ENCODE measurements at places on chromosomes 11 and 22. TPM values are rescaled to one million over a fixed set of nuclear protein-coding genes. Genes with fewer than 3 reads are reported as not detected.
A peak's percentile ranks its signal among the peaks of the same experiment; 100 is the strongest.

DNA sequence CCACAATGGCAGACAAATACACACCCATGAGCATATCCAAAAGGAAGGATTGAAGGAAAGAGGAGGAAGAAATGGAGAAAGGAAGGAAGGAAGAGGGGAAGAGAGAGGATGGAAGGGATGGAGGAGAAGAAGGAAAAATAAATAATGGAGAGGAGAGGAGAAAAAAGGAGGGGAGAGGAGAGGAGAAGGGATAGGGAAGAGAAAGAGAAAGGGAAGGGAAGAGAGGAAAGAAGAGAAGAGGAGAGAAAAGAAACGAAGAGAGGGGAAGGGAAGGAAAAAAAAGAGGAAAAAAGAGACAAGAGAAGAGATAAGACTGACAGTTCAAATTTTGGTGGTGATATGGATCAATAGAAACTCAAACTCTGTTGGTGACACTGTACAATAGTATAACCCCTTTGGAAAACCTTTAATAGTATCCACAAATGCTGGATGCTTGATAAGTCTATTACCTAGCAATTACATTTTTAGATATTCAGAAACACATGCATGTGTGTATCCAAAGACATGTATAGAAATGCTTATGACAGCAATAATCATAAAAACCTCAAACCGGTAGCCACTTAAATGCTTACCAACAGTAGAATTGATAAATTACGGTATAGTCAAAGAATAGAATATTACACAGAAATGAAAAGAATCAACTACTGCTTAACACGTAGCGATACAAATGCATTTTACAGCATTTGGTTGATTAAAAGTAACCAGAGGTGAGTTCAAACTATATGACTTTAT lies 1.2 kb upstream of the HBD start:
- DNase-seq = no peak

DNA sequence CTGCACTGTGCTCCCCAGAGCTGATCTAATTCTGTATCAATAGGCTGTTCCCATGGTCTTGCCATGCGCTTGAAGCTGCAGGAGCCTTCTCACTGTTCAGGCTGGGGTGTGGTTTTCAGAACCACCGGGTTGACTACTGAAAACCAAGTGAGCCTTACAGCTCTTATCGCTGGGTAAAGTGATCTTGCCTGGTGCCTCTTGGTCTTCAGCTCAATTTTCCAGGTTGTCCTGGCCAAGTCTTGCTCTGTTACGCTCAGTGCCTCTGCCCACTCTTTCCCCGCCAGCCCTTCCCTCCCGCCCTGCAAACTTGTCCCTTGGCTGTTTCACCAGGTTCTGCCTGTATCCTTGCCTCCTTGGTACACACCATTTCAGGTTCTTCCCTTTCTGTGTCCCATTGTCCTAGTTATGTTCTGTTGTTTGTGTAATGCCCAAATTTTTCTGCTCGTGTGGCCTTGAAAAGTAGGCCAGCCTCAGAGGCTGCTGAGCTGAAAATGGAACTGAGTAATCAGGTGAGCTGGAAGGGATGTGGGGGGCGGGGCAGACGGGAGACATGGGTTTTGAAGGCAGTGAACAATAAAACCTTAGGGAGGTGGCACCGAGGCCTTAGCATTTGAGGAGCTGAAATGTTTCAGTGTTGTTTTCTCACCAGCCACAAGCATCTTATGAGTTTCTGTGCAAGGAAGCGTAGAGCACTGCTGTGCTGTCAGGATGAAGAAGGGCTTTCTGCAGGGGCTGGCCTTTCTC lies 11.2 kb downstream of the PEX26 start:
- DNase-seq = no peak

Gene CRY2
- 23.9 TPM for total RNA-seq

DNA sequence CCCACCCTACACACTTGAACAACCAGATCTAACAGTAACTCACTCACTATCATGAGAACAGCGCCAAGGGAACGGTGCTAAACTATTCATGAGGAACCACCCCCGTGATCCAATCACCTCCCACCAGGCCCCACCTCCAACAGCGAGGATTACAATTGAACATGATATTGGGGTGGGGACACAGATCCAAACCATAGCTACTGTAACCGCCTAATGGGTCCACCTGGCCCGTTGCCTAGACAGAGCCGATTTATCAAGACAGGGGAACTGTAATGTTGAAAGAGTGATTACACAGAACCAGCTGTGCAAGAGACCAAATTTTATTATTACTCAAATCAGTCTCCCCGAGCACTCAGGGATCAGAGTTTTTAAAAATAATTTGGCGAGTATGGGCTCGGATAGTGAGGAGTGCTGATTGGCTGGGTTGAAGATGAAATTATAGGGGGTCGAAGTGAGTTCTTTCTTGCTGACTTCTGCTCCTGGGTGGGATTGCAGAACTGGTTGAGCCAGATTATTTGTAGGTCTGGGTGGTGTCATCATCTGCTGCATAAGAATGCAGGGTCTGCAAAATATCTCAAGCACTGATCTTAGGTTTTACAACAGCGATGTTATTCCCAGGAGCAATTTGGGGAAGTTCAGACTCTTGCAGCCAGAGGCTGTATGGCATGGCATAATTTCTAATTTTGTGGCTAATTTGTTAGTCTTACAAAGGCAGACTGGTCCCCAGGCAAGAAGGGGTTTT lies 17.9 kb upstream of the ZC3H12C start:
- DNase-seq = peak; percentile 22

DNA sequence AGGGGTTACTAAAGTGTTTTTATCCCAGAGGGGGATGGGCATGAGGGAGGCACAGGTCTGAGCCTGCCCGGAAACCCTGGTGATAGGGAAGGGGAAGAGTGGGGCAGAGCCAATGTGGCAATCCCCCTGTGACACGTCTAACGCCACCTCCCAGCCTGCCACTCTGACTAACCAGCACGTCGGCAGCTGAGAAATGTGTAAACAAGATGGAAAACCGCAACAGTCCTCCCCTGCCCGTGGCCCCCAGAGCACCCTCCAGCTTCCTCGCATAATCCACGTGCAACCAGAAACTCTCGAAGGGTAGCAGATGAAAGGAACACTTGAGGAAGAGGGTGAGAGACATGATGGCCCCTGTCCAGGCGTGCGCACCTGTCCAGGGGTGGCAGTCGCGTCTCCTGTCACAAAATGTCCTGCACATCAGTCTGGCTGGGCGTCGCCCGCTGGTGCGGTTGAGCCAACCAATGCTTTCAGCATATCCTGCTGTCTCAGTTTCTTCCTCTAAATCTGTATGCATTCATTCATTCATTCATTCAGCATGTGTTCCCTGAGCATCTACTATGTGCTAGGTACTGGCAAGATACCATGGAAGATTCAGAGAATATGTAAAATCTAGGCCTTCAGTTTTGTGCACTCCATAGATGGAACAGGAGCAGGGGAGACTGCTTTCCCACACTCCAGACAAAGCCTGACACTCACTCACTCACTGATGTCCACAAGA lies 4.5 kb downstream of the TMPRSS4 start:
- no peak for DNase-seq

Gene ELF5
- total RNA-seq = not detected

- DNase-seq = no peak
These were observed 263.3 kb downstream of the LARGE1 start for GRCh38 chr22:33656808-33657628.

Gene MUC5B
- total RNA-seq = 1.2 TPM

GRCh38 chr22:35155403-35156025 lies 89.6 kb downstream of the ISX start:
- DNase-seq = no peak
